Mesangial cell (primary cell): ENCODE measurements at places on chromosomes 13 and 19. TPM values are rescaled to one million over a fixed set of nuclear protein-coding genes. Genes with fewer than 3 reads are reported as not detected.

Gene LGALS4
- not detected in 2 replicates for total RNA-seq

Gene CYP4F8
- total RNA-seq: not detected in 2 replicates

Gene PODNL1
- total RNA-seq: 0.49 and 25.6 TPM in 2 replicates

Gene PRODH2
- total RNA-seq: not detected in 2 replicates

Gene ISOC2
- total RNA-seq: 102 and 133 TPM in 2 replicates
